ENCODE measurements at places on chromosomes 16 and 17.
A peak's percentile ranks its signal among the peaks of the same experiment; 100 is the strongest.

DNA sequence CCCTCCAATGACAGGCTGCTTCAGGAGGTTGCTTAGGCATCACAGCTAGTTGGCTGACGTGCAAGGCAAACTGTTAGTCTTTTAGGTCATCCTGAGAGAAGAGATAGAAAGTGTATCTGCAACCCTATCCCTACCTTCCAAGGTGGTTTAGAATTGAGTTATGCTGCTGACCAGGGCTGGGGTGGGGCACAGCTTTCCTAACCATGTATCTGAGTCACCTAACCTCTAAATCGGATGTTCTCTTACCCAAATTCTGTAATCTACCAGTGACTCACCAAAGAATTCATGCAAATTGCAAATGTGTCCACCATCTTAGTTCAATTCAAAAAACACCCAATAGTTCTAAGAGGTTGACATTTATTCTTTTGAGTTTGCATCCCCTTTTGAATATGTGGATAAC, 107.2 kb upstream of the DYNLRB2 start:
- ATAC-seq, result peak; percentile 68

DNA sequence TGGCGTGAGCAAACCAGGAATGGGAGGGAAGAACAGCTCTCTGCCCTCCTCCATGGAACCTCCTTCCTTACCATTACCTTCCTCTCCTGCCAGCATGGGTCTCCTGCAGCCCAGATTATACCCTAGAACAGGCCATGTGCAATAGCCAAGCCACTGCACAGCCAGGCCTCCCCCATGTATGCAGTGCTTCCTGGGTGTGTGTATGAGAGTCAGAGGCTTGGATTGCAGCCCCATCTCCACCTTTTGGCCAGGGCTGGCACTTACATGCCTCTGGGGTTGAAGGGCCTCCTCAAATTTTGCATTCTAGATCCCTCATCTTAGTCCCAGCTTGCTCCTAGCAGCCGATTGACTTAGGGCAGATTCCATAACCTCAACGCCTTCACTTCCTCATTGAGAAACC, 133.7 kb downstream of the GSG1L start:
- peak; percentile 39 for ATAC-seq

- ATAC-seq, result no peak
Observed at GRCh38 chr16:3188675-3188924, 596 bp downstream of the OR1F1 start.

DNA sequence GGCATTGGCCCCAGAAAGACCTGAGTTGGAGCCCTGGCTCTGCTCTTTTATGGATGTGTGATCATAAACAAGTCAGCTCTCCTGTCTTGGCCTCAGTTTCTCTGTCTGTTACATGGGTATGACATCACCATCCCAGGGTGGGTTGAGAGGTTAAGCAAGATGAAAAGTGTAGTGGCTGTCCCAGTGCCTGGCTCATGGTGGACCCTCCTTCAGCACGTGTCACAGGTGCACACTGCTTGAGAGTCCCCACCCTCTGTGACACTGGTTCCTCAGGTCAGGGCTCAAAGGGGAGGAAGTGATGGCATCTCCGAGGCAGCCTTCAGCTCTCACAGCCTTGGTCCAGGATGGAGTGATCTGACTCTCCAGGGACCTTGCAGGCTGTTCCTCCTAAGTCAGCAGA, 218.4 kb downstream of the HAPSTR1 start:
- no peak for ATAC-seq

DNA sequence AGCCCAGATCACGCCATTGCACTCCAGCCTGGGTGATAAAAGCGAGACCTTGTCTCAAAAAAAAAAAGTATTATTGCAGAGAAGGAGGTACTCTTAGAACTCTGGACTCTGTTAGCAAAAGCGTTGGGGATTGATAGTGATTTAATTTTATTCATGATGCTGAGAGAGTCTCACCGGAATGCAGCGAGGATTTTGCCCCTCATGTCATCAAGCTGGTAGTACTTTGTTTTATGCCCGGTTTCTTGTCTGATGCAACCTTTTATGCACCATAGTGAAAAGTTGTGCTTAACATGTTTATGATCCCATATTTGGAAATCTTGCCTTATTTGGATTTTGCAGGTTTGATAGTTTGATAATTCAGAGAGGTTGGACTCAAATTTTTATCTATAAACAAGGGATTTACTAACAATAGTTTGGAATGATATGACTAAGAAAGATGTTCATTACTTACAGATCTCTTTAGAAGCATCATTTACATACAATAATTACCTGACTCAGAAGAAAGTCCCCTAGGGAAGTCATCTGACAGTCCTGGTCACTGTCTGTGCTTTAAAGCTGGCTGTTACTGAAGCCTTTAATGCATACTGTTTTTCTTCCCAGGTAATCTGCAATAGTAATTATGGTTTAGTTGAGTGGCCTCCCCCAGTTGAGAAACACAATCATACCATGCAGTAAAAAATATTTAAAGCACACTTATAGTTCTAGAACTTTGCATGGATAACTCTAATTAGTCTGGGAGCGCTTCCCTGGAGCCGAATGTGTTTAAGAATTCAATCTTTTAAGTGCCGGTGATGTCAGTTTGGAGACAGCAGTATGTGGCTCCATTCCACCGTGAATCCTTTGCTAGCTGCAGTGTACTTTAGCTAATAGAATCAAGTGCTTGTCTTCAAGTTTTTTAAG, 120.9 kb downstream of the PRKCA start:
- ATAC-seq, result no peak

DNA sequence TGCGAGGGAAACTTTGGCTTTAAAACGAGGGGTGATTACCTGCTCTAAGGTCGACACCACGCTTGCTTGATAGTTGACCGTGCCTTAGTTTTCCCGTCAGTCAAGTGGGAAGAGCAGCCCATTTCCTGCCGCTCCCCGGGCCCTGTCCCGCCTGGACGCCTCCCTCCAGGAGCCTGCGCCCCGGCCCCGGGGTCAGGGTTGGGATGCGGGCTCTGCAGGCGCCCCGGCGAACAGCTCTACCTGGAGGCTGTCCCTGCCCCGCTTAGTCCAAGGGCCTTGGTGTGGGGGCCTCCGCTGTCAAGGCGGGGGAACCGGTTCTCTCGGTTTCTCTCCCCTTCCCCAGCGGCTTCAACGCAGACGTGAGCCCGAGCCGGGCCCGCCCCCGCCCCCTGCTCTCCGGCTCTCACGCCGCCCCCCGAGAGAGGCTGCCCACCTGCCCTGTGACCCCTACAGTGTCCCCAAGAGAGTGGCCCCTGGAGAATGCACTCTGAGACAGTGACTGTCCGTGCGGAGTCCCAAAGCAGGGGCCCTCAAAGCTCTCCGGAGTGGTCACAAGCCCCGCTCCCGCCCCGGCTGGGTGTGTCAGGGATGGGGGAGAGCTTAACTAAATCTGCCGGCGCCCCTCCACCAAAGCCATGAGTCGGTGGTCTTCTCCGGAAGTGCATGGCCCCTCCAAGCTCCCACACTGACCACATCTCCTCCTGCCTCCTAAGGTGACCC, 117.4 kb upstream of the SMURF2 start:
- ATAC-seq, result peak; percentile 6

DNA sequence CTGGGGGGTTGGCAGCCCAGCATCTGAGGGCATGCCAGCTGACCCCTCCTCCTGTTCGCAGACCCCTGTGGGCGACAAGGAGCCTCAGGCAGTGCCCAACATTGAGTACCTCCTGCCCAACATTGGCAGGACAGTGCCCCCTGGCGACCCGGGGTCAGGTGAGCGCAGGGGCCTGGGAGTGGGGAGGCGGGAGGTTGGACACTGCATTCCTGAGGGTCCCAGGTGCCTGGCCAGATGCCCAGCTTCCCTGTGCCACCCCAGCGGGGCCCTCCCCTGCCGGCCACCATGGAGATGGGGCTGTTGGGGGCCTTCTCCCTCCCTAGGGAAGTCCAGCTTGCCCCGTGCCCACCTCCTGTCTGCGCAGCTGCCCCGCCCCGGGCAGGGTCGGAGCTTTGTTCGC, 70.1 kb downstream of the ARHGAP23 start:
- no peak for ATAC-seq

GRCh38 chr17:73067075-73067474, 25.4 kb downstream of the SLC39A11 start:
- peak; percentile 60 for ATAC-seq

- ATAC-seq, result no peak
Observed at GRCh38 chr17:66580184-66580955, 254.5 kb upstream of the CACNG5 start.

DNA sequence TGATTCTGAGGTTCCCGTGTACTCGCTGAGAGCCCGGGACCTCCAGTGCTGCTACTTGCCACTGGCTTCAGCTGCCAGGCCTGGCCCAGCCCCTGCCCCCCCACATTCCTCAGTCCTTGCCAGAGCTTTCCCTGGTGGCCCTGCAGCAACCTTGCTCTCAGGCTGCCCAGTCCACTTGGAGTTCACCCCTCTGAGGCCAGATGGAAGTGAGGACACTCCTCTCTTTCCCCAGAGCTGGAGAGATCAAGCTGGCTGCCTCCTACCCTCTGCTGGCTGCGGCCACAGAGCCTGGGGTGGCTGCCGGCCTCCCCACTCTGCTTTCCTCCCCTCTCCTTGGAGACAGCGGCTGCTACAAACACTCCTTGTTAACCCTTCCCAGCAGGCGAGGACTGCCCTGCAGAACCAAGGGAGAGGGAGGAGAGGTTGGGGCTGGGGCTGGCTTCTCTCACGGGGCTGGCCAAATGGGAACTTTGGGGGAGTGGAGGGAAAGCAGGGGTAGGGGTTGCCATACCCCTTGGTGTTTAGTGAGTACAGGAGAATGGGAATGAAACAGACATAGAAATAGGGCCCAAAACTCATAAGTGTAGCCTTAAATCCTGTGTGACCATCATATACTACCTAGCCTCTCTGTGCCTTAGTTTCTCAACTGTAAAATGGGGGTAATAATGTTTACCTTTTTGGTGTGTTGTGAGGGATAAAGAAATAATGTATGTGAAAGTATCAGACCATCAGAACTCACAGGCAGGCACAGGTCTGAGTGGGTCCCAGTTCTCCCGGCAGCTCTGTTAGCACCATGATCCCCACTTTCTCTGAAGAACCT, at the start of gene GAS2L2:
TSS of gene GAS2L2 (minus strand) at position 295 of the 820 bp plus-strand sequence. CDS start 389 bp downstream, outside the sequence.
- ATAC-seq, result no peak

DNA sequence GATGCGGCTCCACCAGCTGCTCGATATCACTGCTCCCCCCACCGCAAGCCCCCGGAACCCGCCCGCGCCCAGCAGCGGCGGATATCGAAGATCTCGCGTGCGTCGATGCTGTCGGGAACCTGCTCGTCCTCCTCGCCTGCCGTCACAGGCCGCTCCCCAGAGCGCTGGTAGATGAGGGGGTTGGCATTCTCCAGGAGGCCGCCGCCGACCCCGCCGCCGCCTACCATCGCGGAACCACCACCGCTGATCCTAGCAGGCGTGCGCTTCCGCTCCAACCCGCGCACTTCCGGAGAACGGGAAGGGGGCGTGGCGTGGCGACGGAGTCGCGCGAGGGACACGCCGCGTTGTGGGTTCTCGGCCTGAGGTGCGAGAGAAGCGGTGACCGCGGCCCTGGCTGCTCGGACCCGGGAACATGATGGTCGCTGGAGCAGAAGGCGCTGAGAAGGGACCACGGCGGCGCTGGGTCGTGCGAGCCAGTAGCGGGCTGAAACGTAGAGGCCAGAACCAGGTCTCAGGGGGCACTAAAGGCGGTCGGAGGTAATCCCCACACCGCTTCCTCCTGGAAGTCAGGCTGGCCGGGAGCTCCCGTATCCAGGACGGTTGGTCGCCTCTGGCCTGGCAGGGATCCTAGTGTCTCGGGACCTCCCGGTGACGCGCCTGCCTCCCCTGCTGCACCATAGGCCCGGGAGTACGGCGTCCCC, at the start of gene CIAO2B:
TSS of gene CIAO2B (minus strand) at position 265 of the 701 bp plus-strand sequence. CDS start at position 227, 38 bp downstream.
- peak; percentile 74 for ATAC-seq

GRCh38 chr16:57626420-57627170, 1.8 kb upstream of the ADGRG1 start:
- ATAC-seq, result no peak

DNA sequence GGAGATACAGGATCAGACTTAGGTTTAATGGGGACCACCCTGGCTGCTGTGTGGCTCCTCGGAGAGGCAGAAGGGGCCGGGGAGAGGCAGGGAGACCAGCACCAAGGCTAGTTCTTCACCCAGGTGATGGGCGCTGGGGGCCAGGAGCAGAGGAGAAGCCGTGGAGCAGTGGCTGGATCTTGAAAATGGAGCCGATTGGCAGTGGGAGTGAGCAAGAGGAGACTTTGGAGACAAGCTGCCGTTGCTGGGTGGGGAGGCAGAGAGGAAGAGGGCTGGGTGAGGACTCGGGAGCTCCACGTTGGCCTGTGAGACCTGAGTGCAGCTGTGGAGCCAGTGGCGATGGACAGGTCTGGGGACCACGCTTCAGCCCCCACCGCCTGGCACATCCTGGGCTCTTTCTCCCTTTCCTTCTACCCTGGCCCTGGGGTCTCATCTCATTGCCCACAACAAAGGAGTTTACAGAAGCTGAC, 9.0 kb downstream of the RAB11FIP4 start:
- no peak for ATAC-seq

DNA sequence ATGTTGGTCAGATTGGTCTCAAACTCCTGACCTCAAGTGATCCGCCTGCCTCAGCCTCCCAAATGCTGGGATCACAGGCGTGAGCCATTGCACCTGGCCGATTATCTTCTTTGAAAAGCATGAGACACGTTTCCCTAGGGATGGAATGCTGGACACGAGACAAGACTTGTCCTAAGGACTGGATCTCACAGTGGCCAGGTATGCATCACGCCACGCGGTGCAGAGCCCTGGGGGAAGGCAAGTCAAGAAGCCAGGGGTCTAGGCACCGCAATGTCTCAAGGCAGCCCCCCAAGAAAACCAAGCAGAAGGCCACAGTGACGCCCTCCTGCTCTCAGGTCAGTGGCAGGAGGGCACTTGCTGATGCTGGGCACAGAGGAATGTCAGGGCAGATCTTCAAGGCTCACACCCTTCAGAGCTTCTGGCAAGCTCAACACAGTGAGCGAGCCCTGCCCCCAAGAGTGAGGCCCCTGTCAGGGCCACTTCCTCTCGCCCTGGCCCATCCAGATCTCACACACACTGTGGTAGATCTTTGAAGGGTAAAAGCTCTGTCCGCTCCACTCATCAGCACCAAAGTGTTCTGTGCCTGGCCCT, 134.7 kb downstream of the ZNF778 start:
- no peak for ATAC-seq

- peak; percentile 52 for ATAC-seq
Observed at GRCh38 chr17:18992454-18993130, 12.0 kb downstream of the FAM83G start.
